ENCODE measurements at places on chromosomes 12 and 14.

DNA sequence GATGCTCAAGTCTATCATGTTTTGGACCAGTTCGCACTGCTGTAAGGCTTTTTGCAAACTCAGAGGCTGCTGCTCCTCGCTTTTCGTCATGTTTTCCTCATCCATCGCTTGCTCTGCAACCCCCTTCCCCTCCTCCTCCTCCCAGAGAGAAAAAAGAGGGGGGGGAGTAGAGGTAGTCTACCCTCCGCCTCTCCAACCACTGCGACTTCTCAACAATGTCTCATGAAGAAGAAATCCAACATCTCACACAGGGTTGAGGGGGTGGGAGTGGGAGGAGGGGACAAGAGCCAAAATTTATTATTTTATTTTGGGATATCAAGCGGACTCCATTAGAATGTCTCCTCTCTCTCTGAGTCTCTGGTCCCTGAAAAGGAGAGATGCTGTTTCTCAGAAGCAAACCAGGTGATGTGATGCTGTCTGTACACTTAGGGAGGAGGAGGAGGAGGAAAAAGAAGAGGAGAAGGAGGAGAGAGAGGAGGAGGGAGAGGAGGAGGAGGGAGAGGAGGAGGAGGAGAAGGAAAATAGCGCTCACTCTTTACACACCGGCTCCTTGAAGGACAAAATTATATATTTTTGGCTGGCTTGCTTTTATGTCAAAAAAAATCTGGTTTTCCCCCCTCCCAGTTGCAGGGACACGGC is 520 bp downstream of the KSR2 start:
- DNase-seq, result no peak

DNA sequence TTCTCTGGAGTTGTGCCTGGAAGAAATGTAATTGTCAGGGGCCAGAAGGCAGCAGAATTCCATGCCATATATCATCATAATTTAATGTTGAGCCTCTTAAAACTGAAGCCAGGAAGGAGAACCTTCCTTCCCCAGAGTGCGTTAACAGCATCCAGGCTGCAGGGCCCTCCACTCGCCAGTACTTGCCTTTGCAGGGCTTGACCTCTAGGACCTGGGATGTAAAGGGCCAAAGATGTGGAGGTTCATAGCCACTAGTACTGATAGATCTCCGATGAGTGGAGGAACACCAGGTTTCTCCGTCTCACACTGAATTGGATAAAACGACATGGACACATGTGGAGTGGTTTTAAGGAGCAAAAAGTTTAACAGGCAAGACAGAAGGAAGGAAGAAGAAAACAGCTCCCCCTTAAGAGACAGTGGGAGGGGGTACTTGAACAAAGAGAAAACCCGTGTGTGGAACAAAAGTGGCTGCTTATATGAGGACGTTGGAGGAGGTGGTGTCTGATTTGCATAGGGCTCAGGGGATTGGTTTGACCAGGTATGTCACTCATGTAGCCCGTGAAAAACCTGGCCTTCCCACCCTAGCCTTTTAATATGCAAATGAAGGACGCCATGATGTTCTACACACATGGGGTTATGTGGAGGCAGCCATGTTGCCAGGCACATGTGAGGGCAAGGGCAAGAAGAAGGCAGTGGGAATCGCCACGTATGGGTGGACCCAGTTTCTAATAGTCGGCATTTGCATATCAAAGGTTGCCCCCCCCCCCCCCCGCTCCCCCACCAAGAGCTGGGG is 38.8 kb upstream of the WSCD2 start:
- no peak for DNase-seq

GRCh38 chr12:106093246-106093645 is 45.5 kb downstream of the NUAK1 start:
- DNase-seq, result no peak

DNA sequence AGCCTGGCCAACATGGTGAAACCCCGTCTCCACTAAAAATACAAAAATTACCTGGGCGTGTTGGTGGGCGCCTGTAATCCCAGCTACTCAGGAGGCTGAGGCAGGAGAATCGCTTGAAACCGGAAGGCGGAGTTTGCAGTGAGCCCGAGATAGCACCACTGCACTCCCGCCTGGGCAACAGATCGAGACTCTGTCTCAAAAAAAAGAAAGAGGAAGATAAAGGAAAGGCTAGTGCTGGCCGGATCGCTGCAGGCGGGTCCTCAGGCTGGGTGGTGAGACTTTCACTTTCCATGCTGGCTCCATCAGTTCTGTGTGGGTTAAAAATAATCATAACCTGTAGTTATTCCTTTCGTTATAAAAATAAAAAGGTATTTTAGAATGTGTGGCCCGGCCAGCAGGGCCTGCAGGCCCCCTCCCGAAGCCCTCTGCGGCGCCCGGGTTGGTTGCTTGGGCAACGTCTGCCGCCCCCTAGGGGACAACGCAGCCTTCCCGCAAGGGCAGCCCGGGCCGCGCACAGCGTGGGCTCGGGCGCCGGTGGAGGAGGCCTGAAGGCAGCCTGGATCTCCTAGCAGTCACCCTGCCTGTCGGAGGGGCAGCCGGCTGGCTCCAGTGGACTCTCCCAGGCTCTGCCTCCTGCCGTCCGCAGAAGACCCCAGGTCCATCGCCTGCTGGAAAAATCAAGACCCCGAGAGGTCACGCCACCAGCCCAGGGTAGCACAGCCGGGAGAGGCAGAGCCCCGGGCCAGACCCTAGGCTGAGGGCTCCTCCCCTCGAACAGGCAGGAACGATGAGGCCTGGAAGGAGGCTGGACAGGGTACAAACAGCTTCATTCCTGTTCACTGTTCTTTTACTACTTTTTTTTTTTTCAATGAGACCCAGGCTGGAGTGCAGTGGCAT is 5.0 kb upstream of the SLC25A47 start:
- peak; percentile 64 for DNase-seq

GRCh38 chr14:76950055-76951020 is 78.2 kb downstream of the IRF2BPL start:
- no peak for DNase-seq

DNA sequence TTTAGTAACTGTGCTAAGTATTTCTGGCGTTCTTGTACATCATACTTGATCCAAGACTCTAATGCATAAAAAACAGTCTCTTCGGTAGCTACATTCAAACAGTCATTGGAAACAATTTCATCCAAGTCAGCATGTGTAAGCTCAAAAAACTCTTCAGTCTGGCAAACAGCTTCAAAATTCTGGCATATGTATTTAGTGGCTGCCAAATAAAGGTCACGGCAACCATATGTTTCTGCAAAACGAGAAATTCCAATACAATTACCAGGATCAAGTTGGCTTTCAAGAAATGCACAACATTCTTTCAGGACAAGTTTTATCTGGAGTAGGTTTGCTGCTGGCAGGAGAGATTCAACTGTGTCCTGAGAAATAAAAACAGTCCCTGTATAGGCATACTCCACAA is 16.5 kb downstream of the KLHL28 start:
- no peak for DNase-seq

DNA sequence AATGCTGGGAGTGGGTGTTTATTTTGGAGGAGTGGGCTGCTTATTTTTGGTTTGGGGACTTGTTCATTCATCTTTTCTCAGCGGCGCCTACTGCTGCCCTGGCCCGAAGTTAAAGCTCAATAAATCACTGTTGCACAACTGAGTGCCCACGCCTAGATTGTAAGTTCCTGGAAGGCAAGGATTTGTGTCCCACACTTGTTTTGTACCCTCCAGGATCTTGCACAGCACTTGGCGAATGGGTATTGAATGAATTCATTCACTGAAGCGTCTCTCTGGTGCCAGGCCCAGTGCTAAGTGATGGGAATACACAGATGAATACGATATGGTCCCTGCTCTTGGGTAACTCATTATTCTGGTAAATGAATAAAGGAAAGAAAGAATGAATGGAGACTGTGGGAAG is 153.3 kb upstream of the PARP11 start:
- DNase-seq, result no peak

GRCh38 chr12:627285-627684 is 36.0 kb downstream of the NINJ2 start:
- DNase-seq, result no peak

GRCh38 chr12:2640709-2641108 is 154.1 kb upstream of the FKBP4 start:
- DNase-seq, result peak; percentile 22
